NCI-H1436 (cell line): ENCODE measurements at places on chromosomes 12 and 14.

GRCh38 chr14:51093371-51094281 is 1.3 kb downstream of the TRIM9 start:
- peak; percentile 66 for DNase-seq

DNA sequence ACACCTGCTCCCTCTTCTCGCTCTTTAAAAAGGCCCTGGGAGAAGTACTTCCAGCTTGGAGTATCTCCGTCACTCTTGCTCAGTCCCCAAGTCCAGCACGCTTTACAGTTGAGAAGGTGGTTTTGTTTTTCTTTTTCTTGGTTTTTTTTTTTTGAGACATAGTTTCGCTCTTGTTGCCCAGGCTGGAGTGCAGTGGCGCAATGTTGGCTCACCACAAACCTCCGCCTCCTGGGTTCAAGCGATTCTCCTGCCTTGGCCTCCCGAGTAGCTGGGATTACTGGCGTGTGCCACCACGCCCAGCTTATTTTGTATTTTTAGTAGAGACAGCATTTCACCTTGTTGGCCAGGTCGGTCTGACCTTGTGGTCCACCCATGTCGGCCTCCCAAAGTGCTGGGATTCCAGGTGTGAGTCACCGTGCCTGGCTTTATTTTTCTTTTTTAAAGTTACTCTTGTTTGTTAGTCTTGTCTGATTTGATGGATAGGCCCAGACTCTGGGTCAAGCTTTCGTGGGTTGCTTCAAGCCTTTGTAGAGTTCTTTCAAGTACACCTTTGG is 1.9 kb downstream of the TDRD9 start:
- no peak for DNase-seq

- DNase-seq, result no peak
These were observed 141.9 kb downstream of the BICD1 start for GRCh38 chr12:32248441-32249140.

DNA sequence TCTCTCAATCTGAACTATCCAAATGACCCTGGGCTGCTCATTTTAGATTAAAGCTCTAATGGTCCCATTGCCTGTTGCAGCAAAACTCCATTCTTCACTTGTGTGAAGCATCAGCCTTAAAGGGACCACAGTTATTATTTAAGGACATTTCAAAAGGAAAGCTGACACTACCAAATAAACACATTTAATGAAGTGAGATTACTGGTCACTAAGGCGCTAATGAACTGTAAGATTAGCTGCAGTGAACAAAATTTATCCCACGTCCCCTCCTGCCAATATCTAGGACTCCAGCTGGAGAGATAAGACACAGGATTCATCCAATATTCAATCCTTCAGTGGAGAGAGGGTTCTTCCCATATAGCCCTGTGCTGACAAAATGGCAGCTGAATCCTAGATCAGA is 1029.2 kb upstream of the SEL1L start:
- no peak for DNase-seq

DNA sequence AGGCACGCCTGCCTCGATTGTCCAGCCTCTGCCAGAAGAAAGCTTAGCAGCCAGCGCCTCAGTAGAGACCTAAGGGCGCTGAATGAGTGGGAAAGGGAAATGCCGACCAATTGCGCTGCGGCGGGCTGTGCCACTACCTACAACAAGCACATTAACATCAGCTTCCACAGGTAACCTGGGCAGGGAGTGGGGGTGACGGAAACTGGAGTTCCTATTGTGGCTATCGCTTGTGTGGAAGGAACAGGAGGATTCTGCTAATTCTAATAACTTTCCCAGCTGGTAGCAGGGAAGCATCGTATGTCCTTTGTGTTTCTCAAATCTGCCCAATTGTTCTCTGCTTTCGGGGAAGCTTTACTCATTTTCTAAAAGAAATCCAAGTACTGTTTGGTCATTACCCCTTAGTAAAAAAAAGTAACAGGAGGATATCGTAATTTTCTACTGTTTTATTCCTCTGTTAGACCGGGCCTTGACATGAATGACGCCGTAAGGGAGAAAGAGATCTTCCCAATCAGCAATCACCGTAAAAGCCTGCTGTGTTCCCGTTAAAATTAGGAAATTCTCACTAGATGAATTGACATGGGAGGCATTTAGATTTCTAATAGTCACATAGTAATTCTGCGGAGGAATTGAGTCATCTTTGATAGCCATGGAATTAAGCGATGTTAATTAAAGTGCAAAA is 449 bp downstream of the THAP2 start:
- peak; percentile 25 for DNase-seq

GRCh38 chr12:124746649-124747425 is 116.8 kb downstream of the SCARB1 start:
- no peak for DNase-seq

DNA sequence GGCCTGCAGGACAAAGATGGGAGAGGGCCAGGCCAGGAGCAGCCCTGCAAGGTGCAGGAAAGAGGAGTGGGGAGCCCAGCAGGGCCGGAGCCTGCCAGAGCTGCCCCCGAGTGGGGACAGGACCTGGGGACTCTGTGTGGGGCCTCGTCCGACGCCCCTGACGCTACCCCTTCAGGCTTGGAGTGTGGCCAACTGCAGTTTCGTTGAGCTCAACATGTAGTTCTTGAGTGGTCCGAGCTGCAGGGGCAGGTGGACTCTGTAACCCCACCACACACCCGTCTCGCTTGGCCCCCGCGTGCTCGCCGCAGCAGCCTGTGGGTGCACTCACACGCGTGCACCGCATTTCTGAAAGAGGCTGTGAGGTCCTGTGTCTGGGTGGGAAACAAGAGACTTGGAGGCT is 2.0 kb downstream of the ASPG start:
- no peak for DNase-seq

GRCh38 chr14:33134162-33134561 is 195.5 kb downstream of the NPAS3 start:
- no peak for DNase-seq

DNA sequence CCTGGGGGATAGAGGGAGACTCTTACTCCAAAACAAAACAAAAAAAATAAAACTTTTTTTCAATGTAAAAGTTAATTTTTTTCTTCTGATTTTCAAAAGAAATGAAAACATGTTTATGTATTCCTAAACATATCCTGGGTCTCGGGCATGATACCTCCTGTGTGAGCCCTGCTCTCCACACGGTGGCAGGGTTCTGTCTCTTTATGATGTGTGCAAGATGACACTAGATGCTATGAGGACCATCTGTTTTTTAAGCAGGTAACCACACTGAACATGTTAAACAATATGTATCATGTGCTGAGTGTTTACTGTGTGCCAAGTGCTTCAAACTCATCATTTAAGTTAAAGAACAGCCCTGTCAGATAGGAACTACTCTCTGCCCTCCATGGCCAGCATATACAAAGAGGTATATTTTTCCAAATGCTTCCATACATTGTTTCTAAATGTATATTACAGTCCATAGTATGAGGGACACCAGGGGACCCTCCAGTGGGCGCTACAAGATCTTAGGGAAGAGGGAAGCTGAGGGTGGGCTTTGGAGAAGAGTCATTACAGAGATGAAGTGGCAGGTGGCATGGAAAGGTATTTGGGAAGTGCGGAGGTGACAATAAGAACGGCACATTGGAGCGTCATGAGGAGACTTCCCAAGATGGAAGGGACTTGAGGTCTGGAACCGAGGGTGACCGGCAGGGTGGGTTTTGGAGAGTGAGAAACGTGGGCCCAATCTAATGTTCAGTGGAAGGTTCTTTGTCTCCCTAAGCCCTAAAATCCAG is 28.5 kb downstream of the FOS start:
- peak; percentile 49 for DNase-seq

GRCh38 chr12:5723711-5724252 is 221.3 kb downstream of the ANO2 start:
- DNase-seq, result no peak

DNA sequence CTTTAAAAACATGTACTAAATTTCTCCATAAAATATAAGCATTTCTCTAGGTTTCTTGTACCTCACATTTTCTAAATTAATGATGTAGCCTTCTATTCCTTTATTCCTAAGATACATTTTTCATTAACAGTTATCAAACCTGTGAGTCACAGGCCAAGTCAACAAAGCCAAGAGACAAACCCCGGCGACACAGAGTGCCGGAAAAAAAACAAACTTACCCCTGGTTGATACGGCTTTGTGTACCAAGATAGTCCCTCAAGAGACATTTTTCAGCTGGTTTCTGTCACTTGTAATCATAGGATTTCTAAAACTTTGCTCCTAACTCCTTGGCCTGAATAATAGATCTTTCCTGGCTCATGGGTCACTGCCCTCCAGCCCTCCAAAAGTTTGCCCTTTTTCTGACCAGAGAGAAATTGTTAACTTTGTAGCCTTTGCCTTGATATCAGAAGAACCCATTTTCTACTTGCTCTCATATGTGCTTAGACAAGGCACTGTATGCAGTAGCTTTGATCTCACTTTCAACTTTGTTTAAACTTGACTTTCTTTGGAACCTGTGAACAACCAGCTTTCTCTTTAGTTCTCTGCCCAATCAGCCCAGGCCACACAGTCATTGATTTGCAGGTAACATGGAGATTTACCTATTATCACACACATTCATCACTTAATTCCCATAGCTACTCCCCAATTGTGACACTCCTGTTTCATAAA is 172.2 kb downstream of the PRKD1 start:
- DNase-seq, result no peak

DNA sequence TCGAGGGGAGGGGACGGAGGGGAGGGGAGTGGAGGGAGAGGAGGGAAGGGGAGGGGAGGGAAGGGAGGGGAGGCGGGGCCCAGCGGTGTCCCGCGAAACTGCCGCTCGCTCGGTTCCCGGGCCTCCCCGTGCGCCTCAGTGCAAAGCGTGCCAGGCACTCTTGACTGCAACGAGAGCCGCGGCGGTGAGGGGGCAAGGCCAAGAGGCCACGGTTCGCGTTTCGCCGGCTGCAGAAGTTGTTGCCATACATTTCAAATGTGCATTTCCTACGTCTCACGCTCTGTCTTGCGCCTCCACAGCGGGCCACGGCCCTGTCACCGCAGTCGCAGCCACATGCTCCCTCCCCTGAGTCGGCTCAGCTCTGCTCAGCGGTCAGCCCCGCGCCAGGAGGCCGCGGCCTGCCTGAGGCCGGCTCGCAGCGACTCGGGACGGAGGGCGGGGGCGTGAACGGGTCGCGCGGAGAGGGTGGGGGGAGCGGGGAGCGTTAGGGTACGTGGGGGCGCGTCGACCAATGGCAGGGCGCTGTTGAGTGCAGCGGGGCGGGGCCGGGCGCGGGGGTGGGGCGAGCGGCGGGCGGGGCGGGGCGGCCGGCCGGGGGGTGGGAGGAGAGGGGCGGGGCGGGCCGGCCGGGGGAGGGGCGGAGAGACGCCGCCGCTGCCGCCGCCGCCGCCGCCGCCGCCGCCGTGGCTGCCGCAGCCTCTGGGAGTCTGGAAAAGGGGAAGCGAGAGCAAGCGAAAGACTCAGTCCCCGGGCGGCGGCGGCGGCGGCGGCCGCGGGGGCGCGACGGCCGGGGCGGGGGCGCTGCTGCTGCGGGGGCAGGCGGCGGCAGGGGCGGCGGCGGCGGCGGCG is at the start of gene PPP2R5C:
PPP2R5C (plus strand) TSS at position 678 of the 849 bp plus-strand sequence. CDS start 185 bp downstream, outside the sequence.
- DNase-seq, result peak; percentile 78

DNA sequence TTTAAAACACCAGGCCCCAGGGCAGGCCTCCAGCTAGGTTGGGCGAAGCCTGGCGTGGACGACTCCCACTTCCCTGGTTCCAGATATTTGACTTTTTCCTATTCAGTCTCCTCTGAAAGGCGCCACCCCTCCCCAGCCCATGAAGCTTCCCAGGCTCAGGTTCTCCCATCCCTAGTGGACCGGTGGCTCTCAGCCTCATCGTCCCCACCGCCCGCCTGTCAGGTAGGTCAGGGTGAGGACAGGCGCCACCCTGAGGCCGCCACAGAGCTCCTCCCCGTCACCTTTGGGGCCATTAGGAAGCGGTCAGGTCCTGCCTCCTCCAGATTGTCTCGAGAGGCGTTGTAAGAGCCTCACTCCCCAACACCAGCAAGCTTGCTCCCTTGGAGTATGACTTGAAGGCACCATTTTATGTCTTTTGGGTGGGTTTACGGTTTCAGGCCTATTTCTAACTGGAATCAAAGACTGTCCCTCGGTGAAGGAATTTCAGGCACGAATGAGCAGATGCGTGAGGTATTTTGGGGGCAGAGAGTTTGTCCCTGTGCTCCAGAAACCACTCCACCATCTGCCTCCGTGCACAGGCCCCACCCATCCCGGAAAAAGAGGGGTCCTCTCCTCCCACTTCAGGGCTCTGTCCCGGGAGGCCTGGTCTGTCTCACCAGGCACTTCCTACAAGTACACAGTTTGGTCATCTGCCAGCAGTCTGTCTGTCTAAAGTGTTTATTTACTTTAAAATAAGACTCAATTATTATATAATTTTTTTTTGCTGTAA is 55.6 kb downstream of the TSPAN9 start:
- DNase-seq, result no peak

DNA sequence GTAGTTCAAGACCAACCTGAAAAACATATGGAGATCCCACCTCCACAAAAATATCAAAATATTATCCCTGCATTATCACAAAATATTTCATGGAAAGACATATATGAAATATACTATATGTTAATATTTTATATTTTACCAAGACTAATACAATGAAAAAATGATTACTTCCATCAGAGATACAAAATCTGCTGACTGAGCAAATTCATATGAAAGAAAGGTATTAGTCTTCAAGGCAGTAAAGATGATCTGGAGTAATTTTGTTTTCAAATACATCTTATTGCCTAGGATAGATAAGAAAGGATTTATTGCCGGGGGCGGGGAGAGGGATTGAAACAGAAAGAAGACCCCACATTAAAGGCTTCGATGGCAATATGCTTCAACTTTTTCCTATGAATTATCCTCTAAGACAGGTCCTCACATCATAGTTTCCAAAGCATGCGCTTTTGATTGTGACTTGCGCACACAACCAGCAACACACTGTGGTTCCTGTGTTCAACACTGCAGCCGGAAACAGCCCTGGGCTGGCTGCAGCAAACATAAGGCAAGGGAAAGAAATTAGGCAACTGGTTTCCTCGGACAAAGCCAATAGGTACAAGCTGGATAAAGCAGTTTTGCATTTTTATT is 83.2 kb downstream of the SPPL3 start:
- DNase-seq, result no peak

GRCh38 chr14:92459030-92459949 is 54.3 kb upstream of the RIN3 start:
- no peak for DNase-seq

DNA sequence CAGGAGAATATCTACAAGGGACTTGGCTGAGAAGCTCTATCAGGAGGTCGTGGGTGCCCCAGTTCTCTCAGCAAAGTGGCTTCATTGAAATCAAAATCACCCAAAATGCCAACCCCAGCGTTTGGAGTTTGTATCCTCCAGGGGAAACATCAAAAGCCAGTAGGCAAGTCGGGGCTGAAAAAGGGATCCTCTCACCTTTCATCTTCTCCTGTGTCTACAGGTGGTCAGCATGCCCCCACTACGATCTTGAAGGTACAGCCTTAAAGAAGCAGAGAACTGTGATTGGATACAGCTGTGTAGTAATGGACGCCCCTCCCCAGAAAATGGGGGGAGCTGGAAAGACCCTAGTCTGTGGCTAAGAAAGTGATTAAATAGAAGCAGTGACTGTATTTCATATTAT is 22.2 kb downstream of the HRK start:
- no peak for DNase-seq

GRCh38 chr12:127650626-127651025 is 616.3 kb upstream of the TMEM132C start:
- DNase-seq, result no peak

GRCh38 chr14:100640471-100641273 is 53.5 kb upstream of the BEGAIN start:
- DNase-seq, result no peak

GRCh38 chr12:100142851-100143559 is at the start of gene BLTP3B:
Gene BLTP3B (minus strand): TSS chr12:100142874. CDS start chr12:100142635, 239 bp downstream.
- peak; percentile 90 for DNase-seq
